ENCODE measurements at places on chromosomes 11 and 22. TPM values are rescaled to one million over a fixed set of nuclear protein-coding genes. Genes with fewer than 3 reads are reported as not detected.

Gene SORL1
- 2.0 TPM for total RNA-seq

Gene MAPK11
- 6.5 TPM for total RNA-seq

Gene WDR74
- 76.4 TPM for total RNA-seq

Gene OR52J3
- total RNA-seq = not detected

Gene SCGB1C1
- not detected for total RNA-seq

Gene ZNF214
- total RNA-seq = 0.98 TPM

Gene OR51E1
- total RNA-seq = not detected

Gene KRTAP5-8
- not detected for total RNA-seq

Gene AGBL2
- 0.86 TPM for total RNA-seq

Gene PARVG
- not detected for total RNA-seq
